Transverse colon (tissue), 4 donors: ENCODE measurements at places on chromosomes 3 and 15.

GRCh38 chr3:6532101-6532500, 328.8 kb upstream of the GRM7 start:
- DNase-seq = no peak

DNA sequence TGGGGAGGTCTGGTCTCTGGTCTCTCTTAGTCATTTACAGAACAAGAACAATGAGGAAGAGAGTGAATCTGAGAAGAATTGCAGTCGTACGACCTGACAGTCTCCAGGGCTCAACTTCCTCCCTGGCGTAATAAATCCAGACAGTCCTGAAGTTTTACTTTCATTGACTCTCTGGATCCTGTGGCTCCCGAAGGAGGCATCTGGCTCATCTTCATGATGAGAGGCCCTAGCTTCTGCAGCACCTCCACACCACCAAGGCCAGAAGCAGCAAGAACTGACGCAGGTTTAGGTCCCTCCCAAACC, 11.8 kb upstream of the CYFIP1 start:
- no peak for DNase-seq

DNA sequence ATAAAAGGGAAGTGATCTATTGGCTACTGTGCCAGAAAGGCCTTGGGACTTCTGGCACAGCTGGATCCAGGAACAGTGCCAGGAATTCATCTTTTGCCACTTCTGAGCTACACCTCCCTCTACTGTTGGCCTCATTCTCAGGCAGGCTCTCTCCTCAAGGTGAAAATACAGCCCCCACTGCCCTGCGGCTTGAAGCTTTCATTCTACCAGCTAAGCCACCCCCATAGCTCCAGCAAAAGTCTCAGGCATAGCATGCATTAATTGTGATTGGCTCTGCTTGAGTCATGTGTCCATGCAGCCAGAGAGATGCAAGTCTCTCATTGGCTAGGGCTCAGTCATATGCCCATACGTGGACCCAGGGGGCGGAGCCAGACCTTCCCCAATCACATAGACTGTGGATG, 142.4 kb downstream of the TPRA1 start:
- DNase-seq = no peak

GRCh38 chr3:151227266-151227806, 24.3 kb upstream of the GPR171 start:
- DNase-seq = no peak

- peak; percentile 35 for DNase-seq
Observed at GRCh38 chr3:129424185-129424841, 4.1 kb downstream of the EFCAB12 start.

GRCh38 chr3:196238612-196239560, 22.6 kb downstream of the SLC51A start:
- DNase-seq = no peak

DNA sequence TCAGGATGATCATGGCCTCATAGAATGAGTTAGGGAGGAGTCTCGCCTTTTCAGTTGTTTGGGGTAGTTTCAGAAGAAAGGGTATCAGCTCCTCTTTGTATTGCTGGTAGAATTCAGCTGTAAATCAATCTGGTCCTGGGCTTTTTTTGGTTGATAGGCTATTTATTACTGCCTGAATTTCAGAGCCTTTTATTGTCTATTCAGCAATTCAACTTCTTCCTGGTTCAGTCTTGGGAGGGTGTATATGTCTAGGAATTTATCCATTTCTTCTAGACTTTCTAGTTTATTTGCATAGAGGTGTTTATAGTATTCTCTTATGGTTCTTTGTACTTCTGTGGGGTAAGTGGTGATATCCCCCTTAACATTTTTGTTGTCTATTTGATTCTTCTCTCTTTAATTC, 1024.2 kb downstream of the DIPK2A start:
- no peak for DNase-seq

DNA sequence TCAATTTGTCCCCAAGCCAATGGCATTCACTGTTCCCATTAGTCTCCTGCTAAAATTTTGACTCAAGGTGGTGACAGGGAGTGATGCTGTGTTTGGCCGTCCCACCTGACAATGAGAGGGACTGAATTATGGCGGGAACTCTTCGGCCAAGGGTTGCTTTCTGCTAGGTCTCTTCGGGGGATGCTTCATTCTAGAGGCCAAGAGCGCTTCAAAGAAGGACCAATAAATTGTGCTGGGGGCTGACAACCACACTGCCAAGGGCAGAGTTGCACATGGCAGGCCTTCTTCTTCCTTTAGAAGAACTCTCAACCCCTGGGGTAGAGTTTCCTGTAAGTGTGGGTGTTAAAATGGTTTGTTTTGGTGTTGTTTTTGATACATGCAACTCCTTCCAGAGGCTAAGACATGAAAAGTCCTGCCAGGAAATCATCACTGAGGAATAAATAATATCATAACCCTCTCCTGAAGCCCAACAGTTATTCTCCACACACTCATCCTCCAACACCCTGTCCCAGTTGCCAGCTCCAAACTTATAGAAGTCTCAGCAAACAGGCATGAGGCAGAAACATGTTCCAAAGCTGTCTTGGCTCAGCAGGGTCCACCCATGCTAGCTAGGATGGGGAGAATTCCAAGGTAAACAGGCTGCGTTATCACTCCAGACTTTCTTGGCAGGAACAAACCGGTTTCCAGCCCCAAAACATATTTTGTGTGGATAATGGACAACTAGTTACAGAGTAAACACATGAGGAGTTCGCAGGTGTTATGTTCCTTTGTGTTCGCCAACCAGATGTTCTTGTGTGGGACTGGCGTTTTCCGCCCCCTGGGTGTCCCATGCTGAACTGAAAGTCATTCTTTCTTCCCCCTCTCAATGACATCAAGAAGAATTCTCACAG, 396.7 kb upstream of the RGMA start:
- DNase-seq = no peak

DNA sequence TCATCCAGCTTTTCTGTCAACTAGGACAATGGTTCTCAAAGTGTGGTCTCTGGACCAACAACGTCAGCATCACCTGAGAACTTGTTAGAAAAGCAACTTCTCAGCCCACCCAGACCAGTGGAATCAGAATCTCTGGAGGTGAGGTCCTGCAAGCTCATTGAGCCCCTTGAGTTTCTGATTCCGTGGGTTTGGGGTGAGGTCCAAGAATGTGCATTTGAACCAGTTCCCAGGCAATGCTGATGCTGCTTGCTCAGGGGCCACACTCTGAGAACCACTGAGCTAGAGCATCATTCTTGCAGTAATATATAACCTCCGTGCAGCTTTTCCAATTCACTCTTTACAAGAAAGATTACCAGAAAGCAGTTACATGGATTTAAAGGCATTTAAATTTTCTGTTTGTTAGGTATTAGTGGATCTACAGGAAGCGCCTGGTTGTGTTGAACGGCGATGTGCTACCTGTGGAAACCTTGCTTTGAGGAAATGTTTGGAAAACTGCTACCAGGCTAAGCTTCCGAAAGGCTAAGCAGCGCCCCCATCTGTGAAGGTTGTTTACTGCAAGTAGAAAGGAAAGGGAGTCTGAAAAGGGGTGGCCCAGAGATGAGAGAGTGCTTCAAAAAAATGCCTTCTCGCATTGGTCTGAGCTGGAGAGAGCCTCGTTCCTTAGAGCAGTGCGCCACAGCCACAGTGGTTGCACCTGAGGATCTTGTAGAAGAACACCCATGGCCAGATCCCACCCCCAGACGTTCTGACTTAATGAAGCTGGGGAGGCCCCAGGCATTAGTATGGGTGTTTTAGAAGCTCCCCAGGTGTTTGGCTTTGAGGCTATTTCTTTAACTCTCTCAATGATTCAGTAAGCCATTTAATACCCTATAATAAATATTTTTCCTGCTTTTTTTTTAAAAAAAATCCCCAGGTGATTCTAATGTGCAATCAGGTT, 50.0 kb downstream of the RLBP1 start:
- DNase-seq = peak; percentile 54

- DNase-seq = no peak
Observed at GRCh38 chr3:67357610-67358458, 296.6 kb downstream of the SUCLG2 start.

DNA sequence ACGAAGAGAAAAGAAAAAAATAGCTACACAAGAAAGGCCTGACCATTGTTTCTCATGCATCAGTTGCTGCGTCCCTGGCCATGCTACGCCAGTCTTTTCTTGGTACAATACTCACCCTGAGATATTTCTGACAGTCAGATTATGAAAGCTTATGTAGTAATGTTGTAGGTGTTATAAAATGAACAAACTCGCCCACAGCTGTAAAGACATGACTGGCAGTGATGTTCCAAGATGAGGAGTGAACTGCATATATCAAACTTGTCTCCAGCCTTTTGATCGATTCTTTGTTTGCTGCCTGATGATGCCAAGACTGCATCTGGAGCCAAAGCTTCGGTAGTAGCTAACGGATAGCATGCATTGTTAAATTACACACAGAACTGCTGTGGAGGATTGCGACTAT, 822.7 kb downstream of the TUSC7 start:
- DNase-seq = no peak

DNA sequence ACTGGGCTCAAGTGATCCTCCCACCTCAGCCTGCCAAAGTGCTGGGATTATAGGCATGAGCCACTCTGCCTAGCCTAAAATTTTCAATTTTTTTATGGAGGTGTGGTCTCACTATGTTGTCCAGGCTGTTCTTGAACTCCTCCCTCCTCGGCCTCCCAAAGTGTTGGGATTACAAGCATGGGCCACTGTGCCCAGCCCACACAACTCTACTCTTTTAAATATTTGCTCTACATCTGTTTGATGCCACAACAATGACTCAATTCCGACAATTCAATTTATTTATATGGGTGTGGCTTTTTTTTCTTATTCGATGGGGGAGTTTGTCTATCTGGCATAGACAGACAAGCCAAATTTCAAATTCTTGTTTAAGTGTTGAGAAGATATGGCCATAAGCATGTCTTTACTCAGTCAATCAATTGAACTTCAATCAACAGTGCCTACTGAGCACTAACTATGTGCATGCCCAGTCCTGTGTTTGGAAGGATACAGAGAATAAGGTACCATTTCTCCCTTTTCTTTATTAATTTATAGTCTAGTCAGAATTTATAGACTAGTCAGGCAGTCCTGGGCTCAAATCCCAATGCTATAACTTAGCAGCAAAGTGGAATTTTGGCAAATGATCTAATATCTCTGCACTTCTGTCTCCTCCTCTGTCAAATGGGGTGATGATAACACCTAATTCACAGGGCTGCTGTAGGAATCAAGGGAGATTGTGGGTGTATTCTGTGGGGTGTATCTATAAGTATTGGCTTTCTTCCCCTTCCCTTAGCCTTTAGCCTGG, 54.6 kb upstream of the PIAS1 start:
- DNase-seq = no peak

DNA sequence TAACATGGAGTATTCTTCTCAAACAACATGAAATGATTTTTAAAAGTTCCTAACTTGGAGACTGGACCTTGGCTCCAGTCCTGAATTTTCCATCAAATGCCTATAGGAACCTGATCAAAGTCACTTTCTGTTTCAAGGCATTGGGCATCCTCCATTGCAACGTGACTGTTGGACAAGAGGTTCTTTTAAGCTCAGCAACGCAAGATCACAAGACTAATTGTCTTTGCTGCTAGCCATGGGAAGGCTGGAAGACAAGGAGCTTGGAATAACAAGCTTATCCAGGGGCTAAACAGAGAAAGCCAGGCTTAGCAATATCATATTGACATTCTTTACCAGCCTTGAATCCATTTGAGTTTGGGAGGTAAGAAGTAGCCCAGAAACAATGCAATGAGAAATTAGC, 48.3 kb downstream of the SST start:
- DNase-seq = no peak

- DNase-seq = no peak
Observed at GRCh38 chr3:30505866-30506520, 100.4 kb upstream of the TGFBR2 start.

GRCh38 chr3:121719423-121719822, 30.1 kb downstream of the GOLGB1 start:
- DNase-seq = no peak

- peak; percentile 72 for DNase-seq
Observed at GRCh38 chr15:68650901-68651709, 72.3 kb downstream of the CORO2B start.

- no peak for DNase-seq
Observed at GRCh38 chr3:149586871-149587270, 71.0 kb downstream of the WWTR1 start.

GRCh38 chr3:25633919-25634318, 30.8 kb downstream of the TOP2B start:
- no peak for DNase-seq

DNA sequence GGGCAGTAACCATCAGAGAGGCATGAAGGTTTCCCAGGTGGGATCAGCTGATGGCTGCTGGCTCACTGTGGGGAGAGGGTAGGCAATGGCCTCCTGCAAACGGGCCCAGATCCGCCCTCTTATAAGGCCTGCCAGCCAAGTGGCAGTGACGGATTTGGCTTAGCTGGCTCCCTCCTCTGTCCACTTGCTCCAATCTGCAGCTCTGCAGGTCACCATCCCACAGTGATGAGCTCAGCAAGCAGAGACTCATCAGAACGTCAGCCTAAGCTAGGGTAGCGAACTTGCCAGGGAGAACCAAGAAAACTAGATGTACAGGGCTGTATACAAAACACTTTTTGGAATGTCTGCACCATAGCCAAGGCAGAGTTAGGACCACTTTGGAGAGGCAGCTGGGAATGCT, 62.8 kb upstream of the DCLK3 start:
- DNase-seq = no peak

DNA sequence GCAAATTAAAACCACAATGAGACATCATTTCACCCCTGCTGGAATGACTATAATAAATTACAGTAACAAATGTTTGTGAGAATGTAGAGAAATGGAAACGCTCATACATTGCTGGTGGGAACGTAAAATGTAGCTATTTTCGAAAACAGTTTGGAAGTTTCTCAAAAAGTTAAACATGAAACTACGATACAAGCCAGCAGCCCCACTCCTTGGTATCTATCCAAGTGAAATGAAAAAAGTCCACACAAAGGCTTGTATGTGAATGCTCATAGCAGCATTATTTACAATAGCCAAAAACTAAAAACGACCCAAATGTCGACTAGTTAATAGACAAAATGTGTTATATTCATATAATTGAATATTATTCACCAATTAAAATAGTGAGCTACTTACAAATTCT, 22.9 kb upstream of the CFAP20DC start:
- DNase-seq = no peak

GRCh38 chr15:48624700-48625099, 20.8 kb downstream of the FBN1 start:
- DNase-seq = no peak

GRCh38 chr3:46748170-46748569, 30.5 kb upstream of the PRSS50 start:
- no peak for DNase-seq

DNA sequence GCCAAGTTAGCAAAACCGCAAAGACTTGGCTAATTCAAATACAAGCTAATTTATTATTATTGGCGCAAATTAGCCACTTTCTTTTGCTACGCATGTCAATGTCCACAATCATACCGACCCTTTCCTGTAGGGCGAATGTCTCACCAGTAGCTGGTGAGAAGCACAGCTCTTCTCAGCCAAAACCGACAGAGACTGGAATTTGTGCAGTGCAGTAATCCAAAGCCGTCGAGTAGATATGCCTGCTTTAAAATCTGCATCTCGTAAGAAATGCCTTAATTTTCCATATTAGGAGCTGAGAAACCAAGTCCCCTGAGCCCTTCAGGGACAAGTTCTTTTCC, 614 bp upstream of the MINDY2 start:
- DNase-seq = peak; percentile 16

- DNase-seq = no peak
Observed at GRCh38 chr3:39038165-39038564, 13.6 kb downstream of the SCN11A start.
